CD4-positive, alpha-beta T cell treated with Interleukin-6 at 100 ng/mL for 8 hours (primary cell): ENCODE measurements at places on chromosomes 3 and 15.

- no peak for DNase-seq
Measured at GRCh38 chr3:65638301-65638700, 400.4 kb downstream of the MAGI1 start.

GRCh38 chr3:113213896-113214587, 2.7 kb downstream of the BOC start:
- DNase-seq: no peak

DNA sequence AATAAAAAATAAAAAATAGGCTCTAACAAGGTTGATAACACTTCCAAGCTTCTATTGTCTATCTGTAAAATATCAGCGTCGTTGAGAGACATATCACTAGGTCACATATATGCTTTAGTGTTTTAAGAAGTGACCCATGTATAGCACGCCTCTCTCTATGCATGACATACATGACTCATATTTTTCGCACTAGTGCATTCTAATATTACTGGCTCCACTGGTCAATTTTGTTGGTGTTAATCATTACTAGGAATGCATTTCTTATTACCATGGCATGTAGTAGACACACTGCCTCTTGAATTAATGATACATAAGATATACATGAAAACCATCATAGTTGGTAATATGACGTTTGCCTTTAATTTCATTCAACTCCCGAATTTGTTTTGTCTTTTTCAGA, 203.1 kb downstream of the CHL1 start:
- DNase-seq: no peak

DNA sequence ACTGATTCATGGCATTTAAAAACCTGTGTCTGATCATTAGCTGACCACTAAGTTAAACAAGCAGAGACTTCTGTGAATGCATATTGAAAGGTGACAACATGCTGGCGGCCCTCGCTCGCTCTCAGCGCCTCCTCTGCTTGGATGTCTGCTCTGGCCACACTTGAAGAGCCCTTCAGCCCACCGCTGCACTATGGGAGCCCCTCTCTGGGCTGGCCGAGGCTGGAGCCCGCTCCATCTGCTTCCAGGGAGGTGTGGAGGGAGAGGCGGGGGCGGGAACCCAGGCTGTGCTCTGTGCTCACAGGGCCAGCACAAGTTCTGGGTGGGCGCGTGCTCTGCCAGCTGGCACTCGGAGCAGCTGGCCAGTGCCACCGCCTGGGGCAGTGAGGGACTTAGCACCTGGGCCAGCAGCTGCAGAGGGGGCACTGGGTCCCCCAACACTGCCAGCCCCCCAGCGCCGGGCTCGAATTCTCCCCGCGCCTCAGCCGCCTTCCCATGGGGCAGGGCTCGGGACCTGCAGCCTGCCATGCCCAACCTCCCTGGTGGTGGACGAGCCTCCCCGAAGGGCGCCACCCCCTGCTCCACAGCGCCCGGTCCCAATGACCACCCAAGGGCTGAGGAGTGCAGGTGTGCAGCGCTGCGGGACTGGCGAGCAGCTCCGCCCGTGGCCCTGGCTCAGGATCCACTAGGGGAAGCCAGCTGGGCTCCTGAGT, 252.4 kb downstream of the ZIC4 start:
- DNase-seq: no peak

DNA sequence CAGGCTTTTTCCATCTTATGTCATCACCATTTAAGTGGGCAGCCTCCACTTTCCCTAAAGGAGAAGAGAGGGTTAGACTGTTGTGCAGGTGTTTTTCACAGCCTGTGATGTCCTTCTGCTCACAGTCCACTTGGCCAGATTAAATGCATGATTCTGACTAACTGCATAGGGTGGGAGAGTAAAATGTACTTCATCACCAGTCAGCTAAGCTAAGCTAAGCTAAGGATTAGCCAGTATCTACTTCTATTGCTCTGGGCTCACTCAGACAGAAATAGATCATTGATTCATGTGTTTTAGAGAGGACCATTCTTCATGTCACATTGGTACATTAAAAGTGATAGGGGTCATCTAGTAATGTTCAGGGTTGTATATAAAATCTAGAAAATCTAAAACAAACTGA, 1013.1 kb downstream of the NTRK3 start:
- DNase-seq: no peak

DNA sequence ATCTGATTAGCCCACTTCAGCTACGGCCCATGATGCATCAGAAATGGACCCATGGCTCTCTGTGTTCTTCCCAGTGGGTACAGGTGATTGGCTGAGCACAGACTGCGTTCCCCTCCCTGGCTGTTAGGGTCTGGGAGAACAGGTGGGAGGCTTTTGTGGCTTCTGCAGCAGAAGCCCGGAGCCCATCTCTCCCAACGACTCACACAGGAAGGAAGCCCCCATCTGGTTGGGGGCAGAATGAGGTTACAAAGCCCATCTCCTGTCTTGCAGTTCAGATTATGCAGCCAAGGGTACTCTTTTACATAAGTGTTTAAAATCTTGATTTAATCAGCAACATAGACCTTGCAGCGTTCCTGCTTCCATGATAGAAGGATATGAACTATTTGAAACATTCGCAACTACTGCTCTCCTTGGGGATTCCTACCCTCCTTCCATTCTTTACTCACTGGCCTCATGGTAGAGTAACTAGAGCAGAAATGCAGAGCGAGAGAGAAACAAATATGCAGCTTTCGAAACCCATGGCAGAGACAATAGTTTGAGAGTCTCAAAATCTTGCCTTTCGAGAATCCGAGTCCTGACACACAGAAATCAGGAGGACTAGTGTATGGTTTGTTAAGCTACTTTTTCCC, 291.3 kb downstream of the TLE3 start:
- no peak for DNase-seq

DNA sequence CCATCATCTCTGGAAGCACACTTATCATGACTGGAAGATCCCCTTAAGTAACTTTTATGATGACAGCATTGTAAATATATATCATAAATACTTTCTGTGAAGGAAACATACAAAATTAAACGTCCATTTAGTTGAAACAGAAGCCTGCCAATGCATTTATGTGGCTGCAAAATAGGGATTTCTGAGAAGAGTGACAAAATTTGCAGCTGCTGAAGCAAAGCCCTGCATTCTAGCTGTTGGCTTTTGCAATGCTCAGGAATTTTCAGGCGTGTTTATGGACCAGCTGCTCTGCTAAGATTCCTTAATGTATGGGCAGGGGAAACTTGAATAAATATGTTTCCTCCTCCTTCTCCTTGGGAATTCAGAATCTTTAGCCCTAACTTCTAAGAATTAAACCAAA, 137.3 kb downstream of the CACNA2D3 start:
- no peak for DNase-seq

DNA sequence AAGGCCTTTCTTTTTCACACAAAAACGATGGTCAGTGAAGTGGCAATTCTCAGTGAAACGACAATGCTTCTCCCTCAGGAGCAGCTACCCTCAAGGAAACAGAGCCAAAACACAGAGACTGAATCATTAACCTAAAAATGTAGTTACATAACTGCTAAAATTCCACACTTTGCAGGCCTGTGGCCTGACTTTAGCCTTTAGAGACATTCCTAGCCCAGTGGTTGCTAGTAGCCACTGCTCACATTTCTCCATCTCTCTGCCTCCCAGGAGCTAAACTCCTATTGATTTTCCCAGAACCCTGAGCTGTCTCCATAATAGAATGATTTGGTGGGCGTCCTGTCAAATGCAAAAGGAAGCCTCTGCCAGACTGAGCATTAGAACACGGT, 630.1 kb upstream of the KCNMB2 start:
- no peak for DNase-seq

DNA sequence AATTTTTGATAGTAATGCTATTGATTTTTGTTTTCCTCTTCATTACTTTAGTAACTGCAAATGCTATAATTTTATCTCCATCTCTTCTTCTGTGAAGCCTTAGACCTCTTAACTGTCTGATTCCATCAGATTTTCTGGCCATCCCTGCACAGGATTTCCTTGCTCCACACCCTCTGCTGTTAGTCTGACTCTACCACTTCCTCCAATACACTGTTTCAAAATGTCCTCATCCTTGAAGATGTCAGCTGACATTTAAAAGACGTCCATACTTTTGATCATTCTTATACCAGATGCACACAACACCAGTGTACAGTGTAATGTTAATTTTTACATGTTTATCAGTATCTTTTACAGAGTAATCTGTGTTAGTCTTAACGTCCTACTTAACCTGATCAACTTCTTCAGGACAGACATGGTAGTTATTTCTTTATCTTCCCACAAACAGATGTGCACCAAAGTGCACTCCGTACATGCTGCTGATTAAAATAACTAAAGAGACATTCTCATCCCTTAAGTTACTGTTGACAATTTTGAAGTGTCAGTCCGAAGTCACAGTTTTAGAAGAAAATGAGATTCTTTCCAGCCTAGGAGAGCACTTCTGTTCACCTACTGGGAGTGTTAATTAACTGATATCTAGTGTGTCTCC, 102.4 kb upstream of the RASGRP1 start:
- DNase-seq: no peak

- no peak for DNase-seq
Measured at GRCh38 chr15:69305204-69305931, 6.7 kb downstream of the PAQR5 start.

DNA sequence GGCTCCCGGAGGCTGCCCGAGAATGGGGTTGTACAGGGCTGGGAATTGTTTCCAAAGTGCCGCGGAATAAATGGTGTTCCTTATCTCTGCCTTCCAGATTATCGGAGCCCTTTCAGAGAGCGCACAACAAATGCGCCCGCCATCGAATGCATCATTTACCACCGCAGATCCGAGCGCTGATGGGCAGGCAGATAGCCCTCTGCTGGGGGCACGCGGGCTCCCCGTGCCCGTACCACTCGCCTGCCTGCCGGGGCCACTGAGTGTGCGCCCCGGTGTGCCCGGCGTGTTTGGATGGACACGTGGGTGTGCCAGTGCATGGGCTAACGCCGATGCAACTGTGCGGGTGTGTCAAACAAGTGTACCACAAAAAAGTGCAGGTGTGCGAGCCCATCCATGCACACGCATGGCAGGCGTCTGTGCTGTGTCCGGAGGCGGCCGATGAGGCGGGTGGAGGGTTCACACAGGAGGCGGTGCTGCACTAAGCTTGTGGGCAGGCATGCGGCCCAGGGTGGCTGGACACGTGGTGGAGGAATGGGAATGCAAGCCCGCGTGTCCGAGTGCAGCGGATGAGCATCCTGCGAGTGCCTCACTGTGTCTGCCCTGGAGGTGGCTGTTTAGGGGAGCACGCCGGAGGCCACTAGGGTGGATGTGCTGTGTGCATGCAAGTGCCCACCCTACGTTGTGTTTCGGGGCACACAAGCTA, 3.8 kb upstream of the GATA2 start:
- DNase-seq: no peak

- DNase-seq: no peak
Measured at GRCh38 chr3:80331494-80332170, 563.8 kb upstream of the ROBO1 start.

DNA sequence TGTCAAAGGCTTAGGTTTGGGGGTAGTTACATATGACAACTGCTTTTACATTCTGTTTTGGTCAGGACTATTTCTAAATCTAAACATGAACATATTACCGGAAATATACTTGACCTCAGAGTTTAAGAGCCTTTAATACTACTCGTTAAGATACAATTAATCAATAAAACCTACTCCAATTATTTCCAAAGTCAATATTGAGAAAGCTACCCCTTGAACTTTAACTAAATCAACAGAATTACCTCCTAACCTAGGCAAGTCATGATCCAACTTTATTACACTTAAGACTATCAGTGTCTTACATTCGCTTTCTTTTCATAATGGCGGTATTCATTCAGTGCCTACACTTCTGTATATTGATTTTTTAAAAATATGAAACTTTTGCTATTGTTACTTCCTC, 107.7 kb downstream of the RAP2B start:
- DNase-seq: no peak

DNA sequence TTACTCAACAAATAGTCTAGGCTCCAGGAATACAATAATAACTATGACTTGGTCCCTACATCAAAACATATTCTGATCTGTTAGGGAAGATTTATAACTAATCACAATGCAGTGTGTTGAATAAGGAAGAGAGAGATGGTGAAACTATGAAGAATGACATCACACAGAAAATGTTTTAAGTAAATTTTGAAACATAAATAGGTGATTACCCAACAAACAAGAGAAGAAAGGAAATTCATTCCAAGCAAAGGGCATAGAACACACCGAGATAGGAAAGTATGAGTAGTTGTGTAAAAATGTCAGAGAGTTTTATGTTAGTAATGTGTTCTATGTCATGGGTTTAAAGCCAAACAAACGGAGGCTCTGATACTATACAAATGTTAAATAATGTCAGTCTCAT, 13.4 kb downstream of the SEC62 start:
- DNase-seq: no peak

- DNase-seq: no peak
Measured at GRCh38 chr3:25094932-25095685, 333.0 kb upstream of the RARB start.

GRCh38 chr15:62112616-62113593, 46.1 kb downstream of the C2CD4A start:
- no peak for DNase-seq

- no peak for DNase-seq
Measured at GRCh38 chr3:40465456-40465855, 8.3 kb downstream of the RPL14 start.

GRCh38 chr15:92417716-92418115, 24.0 kb downstream of the ST8SIA2 start:
- no peak for DNase-seq

- DNase-seq: no peak
Measured at GRCh38 chr15:64979252-64979710, 10.4 kb downstream of the SPG21 start.

GRCh38 chr3:38587548-38588131, 61.8 kb downstream of the SCN5A start:
- no peak for DNase-seq

GRCh38 chr15:42119446-42119760, 25.0 kb upstream of the PLA2G4D start:
- DNase-seq: no peak

GRCh38 chr15:78810003-78810361, 1.3 kb downstream of the ADAMTS7 start:
- no peak for DNase-seq

DNA sequence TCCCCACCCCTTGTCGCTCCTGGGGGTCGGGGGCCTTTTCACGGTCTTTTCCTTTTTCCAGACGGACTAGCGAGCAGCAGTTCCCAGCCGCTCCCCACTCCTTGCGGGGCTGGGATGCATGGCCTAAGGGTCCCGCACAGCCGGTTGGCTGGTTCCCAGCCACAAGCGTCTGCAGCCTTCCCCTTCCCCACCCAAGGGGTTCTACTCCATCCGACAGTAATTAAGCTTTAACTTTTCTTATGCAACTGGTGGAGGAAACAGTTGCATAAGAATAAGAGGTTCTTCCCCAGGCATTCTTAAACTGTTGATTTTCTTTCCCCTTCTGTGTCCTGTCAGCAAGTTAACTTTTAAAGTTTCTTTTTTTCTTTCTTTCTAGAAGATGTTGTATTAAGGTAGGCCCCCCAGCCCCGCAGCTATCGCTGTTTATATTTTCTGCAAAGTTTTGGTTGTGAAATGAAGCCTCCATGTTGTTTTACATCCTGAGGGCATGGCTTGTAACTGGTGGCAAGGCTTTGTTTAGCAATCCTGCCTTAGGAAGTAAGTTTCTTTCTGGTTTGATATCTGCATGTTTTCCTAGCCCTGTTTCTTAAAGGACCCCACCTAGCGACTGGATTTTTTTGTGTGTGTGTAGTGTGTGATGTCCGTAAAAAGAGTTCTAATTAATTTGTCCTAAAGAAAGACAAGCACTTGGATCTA, 207.5 kb downstream of the ZNF385D start:
- DNase-seq: no peak
